ENCODE measurements at places on chromosomes 6 and 20. TPM values are rescaled to one million over a fixed set of nuclear protein-coding genes. Genes with fewer than 3 reads are reported as not detected.

Gene SYNDIG1
- total RNA-seq, result not detected

DNA sequence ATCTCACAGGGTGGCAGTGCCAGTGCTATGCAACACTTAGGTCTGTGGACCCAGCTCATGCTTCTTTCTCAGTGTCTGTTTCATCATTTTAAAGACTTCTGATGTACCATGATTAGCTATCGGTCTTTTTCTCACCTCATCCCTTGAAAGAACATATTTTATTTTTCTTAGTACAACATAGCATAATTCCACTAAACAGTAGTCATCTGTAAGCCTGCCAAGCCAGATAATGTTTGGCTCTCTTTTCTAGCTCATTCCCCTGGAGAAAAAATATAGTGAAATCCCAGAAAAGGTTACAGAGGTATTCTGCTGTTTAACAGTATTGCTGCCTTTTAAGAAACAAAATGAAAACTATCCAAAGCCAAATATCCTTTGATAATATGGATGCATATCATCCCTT, 177.0 kb upstream of the MMS22L start:
- no peak for DNase-seq

- DNase-seq, result no peak
Measured at GRCh38 chr6:85421181-85421580, 28.7 kb upstream of the NT5E start.

DNA sequence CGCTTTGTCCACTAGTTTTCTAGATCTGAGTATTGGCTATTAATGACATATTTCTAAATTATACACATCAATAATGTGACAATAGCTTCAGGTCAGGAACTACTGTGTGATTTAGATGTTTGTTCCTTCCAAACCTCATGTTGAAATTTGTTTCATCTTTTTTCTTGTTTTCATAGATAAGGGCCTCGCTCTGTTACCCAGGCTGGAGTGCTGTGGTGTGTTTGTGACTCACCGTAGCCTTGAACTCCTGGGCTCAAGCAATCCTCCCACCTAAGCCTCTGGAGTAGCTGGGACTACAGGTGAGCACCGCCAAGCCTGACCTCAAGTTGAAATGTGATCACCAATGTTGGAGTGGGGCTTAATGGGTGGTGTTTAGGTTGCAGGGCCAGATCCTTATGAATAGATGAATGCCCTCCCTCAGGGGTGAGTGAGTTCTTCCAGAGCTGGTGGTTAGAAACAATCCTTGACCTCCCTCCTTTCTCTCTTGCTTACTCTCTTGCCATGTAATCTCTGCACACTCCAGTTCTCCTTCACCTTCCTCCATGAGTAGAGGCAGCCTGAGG, 5.9 kb upstream of the NQO2 start:
- DNase-seq, result no peak

DNA sequence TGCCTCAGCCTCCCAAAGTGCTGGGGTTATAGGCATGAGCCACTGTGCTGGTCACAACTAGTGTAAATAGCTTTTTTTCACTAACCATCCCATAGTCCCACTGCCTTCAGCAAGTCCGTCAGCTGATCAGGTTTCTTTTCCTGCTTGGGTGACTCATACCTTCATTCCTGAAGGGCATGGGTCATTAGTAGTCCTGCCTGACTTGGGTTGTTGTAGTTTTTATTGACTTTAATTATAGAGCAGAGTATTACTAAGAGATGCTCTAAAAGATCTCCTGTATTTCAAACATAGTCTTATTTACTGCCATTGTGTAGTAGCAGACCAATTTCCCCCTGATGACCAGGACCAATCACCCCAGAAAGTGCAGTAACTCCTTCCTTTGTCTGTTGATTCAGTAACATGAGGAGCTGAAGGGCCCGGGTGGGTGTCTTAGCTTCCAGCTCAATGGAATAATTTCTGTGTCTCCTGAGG, 25.8 kb downstream of the HLA-C start:
- DNase-seq, result no peak

DNA sequence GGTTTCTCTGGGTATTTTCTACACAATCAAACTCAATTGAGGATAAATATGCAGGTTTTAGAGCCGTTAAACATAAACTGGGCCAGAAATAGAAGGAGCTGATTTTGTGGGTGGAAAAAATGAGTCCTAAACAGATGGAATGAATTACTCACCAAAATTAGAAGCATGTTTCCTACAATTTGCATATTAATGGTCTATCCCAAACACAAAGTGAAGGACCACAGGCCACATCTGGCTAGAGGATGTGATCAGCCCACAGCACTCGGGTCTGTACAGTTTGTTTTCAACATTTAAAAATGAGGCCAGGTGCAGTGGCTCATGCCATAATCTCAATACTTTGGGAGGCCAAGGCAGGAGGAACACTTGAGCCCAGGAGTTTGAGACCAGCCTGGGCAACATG, 296.3 kb downstream of the PREX1 start:
- no peak for DNase-seq

DNA sequence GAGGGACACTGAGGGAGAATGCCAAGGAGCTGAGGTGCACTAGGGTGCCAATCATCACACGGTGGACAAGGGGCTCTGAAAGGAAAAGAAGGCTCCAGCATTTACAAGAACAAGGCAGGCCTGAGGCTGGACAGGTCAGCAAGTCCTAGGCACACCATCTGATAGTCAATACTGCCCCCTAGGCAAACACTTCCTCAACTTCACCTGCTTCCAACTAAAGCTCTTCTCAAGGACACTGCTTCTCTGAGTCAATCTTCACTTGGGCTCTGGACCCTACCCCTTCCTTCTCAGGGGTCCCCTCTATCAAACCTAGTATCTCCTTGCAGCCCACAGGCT, 37.7 kb upstream of the SLC4A11 start:
- no peak for DNase-seq

DNA sequence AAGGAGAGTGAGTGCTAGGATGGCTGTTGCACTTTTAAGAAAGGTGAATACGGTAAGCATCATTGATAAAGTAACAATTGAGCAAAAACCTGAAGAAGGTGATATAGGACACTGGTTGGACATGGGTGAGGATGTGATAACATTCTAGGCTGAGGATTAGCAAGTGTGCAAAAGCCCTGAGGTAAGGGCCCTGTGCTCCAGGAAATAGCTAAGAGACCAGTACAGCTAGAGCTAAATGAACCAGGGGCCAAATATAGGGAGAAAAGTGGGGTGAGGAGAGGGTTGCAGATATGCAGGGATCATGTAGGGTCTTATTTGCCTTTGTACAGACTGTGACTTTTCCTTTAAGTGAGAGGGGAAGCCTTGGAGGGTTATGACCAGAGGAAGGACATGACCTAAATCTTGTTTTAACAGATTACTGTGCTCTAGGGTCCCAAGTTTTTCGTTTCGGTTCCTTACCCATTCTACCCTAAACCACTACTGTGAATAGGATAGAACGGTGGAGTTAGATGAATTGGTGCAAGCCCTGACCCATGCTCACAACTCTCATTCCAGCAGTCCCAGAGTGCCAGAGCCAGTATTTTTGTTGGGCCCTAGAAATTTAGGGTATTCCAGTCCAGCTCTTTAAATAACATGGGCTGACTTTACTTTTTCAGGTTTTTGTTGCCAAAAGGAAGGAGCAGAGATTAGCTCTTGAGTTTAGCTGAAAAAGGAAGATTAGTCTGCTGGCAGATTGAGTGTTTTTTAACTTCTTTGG, 10.7 kb downstream of the MAPK14 start:
- DNase-seq, result no peak

DNA sequence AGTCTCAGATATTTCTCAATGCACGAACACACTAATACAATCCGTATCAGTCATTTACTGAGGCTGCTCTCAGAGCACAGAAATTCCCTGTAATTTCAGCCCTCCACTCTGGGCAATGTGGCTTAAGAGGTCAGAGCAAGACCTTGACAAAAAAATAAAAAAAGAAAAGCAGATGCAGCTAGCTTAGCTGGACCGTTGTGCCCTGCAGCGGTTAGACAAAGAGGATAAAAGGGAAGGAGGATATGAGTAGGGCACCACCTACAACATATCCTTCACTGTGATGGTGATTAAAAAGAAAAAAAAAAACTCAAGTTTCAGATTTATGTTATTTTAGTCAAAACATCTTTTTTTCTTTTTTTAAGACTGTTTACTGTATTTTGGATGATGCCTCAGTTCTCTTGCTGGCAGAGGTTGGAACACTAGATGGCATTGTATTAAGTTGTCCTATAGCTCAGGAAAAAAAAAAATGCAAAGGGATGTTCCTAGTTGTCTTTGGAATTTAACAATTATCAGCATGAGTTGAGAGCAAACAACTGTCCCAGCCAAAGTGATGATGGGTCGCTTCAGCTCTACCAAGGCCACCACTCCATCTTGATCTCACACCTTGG, 59.9 kb downstream of the ANKEF1 start:
- DNase-seq, result no peak

GRCh38 chr6:164086076-164086887, 671.8 kb downstream of the QKI start:
- DNase-seq, result no peak

DNA sequence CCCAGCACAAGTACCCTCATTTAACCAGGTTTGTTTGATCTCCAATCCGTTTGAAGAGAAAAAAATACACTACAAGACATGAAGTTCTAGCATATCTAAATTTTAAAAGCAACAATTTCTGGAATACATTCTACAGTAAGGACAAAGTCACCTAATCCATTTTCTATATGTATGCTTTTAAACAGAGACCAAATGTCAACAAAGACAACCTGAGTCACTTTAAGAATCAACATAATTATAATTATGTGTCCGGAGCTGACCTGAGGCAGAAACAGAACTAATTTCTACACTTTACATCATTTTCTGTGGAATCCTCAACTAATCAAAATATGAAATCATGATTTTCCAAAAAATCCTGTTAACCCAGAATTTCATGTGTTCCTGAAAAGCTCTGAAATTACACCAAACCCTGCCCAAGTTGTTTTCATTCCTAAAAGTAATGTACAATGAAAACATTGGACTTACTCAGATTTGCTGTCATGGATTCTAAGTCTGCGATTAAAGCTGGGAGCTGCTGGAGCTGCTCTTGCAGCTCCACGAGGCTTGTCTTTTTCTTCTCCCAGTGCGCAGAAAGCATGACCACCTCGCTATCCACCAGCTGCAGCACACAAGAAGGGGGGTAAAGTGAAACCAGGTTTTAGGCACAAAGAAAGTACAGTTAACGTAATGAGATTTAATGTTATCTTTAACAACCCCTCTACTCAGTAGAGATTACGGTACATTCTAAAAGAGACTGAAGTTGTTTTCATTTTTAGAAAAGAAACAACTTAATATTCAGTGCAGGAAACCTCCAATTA, 35.8 kb downstream of the DTNBP1 start:
- no peak for DNase-seq

DNA sequence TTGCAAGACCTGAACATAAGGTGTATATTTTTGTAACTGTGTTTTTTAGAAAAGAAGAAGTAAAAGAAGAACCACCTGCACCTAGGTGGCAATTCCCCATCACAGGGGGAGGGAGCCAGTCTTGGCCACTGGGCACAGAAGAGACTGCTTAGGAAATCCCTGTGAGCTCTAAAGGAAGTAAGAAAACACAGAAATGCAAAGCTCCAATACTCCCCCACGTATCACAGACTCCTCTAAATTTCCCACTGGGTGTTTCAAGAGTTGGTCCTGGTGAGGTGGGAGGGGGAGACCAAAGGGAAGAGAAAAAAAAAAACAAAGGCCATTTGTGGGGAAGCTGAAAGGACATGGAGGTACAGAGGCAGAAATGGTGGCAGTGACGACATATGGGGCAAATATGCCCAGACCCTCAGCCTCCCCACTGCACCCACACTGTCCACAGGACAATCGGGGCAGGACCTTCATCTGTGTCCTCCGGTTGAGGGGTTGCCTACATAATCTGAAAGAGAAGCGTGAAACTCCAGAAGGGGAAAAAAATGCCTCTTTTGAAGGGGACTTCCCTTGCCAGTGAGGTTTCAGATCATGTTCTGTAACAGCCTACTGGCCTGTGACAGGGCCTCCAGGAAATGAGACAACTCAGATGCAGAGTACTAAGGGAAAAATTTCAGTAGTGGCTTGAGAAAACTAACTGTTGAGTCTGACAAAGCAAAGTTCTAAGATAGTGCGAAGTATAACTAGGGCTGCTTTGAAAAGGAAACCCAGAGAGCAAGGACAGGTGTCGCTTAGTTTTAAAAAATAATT, 226.2 kb upstream of the MARCKS start:
- no peak for DNase-seq

GRCh38 chr20:33862709-33863403, 51.7 kb downstream of the CHMP4B start:
- DNase-seq, result peak; percentile 22

All from CD4-positive, alpha-beta T cell (primary cell).